ENCODE measurements at places on chromosomes 5 and 9.

GRCh38 chr5:105475401-105475800 lies 1912.8 kb upstream of the NUDT12 start:
- no peak for DNase-seq

DNA sequence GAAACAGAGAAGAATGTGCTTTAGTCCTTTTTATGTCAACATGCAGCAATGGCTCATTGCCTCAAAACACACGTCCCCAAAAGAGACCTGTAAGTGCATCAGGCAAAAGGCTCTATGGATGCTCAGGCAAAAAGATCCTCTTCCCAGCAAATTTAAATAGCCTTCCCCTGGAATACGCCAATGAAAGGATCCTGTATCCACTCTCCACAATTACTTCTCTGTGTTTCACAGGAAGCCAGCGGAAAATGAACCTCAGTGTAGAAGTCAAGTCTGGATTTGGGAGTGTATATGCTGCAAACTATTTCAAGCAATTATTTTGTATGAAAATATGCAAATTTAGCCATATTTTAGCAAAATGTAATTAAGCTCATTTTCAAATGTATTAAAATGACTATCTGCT lies 217.9 kb downstream of the EPB41L4A start:
- DNase-seq: no peak

GRCh38 chr9:117083559-117083958 lies 331.3 kb downstream of the ASTN2 start:
- DNase-seq: no peak

- DNase-seq: no peak
Observed at GRCh38 chr5:52738095-52738506, 49.6 kb upstream of the ITGA1 start.

DNA sequence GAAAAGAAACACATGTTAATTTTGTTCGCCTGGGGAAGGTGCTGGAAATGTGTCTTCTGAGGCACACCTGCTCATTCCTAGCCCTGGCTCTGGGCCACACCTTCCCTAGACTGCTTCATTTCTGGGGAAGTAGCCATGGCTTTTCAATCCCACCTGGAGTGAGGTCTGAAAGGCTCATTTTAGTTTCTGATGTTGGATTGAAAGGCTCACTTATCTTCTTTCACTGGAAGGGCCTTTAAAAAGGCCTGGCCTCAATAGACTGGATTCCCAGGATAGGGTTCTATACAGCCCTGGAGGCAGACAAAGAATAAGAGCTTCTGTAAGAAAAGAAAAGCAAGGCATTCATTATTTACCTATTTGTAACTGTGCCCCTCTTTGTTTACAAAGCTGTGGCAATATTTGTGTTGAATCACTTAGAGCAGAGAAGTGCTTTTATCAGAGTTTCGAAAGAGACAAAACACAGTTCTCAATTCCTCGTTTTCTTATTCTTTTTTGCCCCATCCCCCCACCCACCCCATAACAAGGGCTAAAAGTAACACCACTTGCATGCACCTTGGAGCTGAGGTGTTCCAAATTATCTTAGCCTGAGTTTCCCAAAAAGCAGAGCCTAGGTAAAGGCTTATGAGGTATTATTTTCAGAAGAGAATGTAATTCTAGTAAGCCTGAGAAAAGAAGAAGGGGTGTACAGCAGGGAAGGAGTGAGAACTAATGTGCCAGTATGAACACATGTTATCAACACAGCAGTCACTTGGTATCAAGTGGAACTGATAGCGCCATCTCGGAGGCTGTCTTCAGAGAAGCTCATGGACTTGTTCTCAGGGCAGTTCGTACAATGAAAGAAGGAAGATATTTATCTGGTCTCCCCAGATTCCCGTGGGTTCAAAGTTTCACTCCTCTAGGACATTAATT lies 413.1 kb downstream of the KCTD16 start:
- DNase-seq: no peak

- no peak for DNase-seq
Observed at GRCh38 chr5:35618781-35619180, 1.1 kb downstream of the SPEF2 start.

DNA sequence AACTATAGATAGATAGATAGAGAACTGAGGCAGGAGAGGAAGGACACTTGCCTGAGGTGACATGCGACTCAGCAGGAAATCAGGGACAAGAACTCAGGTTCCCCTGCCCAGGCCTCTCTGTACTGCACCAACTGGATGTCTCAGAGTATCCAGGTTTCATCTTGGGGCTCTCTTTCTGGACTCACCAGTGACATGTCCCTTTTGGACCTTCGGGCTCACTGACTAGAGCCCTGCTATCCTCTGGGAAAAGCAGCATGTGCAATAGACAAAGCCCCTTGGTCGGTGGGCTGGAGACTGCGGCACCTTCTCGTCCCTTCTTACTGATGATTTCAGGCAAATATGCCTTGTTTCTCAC lies 104.5 kb downstream of the RGS3 start:
- DNase-seq: no peak

GRCh38 chr5:159582756-159583541 lies 252.7 kb upstream of the IL12B start:
- DNase-seq: no peak

DNA sequence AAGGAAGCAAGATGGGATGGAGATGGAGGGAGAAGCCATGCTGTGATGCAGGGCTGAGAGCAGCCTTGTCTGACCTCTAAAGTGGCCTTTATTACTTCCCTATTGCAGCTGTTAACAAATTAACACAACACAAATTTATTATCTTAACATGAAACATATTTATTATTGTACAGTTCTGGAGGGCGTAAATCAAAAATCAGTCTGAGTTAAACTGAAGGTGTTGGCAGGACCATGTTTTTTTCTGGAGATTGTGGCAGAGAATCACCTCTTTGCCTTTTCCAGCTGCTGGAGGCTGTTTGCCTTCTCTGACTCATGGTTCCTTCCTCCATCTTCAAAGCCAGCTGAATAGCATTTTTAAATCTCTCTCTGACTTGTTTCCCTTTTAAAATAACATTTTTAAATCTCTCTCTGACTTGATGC lies 7.2 kb upstream of the MCC start:
- no peak for DNase-seq

GRCh38 chr5:9545136-9545991 lies 511 bp downstream of the SEMA5A start:
- DNase-seq: no peak

DNA sequence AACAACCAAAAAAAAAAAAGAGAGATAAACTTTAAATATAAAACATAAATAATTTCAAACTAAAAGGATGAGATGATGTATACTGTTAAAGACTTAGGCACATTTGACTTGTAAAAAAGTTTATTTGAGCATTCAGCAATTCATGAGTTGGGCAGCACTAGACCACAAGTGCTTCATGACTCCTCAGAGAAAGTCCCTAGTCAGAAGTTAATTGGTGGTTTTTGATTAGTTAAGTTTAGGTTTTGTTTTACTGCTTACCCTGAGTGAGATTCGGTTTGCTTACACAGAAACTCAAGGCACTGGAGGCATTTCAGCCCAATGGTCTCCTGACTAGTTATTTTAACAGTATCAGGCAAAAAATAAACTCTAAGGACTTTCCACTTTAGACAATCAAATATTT lies 129.2 kb downstream of the MARCHF11 start:
- no peak for DNase-seq

All from stimulated activated CD4-positive, alpha-beta T cell treated with anti-CD3 and anti-CD28 coated beads, TNF-alpha, amount 100 ng/mL, for 48 hours (primary cell).